Stimulated activated CD4-positive, alpha-beta T cell treated with anti-CD3 and anti-CD28 coated beads, Interleukin-2, amount 100 ng/mL, for 4 hours (primary cell): ENCODE measurements at places on chromosomes 3 and 15.

GRCh38 chr3:45858809-45859543 lies 17.1 kb upstream of the LZTFL1 start:
- DNase-seq, result no peak

- no peak for DNase-seq
Observed at GRCh38 chr15:39583596-39584265, 2.9 kb downstream of the THBS1 start.

GRCh38 chr3:127218454-127218922 lies 25.6 kb downstream of the PRR23E start:
- DNase-seq, result no peak

GRCh38 chr3:189977174-189977573 lies 143.5 kb downstream of the P3H2 start:
- DNase-seq, result no peak

DNA sequence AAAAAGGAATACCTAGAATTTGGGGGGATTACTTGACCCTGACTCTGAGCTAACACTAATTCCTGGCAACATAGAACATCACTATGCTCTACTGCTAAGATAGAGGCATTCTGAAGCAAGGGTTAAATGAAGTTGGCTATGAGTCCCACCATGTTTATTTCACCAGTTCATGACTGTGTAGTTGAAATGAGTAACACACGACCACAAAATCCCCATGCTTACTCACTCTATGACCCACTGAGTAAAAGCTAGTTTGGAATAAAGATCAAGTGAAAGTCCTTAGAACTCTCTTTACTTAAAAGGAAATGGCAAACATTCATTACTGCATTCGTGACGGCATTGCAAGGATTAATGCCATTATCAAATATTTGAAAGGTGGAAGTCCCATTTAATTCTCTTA lies 47.4 kb downstream of the MRPL46 start:
- no peak for DNase-seq
